Neural progenitor cell (in vitro differentiated cells): ENCODE measurements at places on chromosomes 5 and 9. TPM values are rescaled to one million over a fixed set of nuclear protein-coding genes. Genes with fewer than 3 reads are reported as not detected.

The RAD1 gene
- 39.0 and 40.6 TPM in 2 replicates for total RNA-seq

DNA sequence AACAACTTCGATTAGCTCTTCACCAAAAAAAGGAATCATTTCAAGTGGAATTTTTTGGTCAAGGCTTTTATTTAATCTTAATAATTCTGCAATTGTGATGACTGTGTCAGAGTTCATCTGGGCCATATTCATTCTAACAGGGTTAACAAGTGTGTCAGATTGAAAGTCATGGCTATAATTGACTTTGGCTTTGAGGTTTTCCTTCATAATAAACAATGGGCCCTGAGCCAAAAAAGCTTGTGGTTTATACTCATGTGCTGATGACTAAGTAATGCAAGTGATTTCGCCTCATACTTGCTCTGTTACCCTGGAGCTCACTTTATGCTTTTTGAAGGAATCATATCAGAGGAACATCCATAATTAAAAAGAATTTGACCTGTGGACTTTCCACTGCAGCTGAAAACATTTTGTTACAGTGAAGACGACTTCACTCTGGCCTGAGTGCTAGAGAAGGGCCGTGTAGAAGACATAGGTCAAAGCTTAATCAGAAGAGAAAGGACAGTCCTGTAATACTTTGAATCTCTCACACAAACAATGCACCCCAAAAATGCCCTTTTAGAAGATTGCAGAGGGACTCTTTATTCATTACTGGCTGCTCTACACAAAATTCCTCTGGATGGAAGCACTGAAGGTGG lies 101.7 kb downstream of the GDNF start:
- DNase-seq = no peak

The HTR4 gene
- total RNA-seq = 0.06 TPM in 1 of 2 replicates, not detected in the other

The OR1J1 gene
- not detected in 2 replicates for total RNA-seq

DNA sequence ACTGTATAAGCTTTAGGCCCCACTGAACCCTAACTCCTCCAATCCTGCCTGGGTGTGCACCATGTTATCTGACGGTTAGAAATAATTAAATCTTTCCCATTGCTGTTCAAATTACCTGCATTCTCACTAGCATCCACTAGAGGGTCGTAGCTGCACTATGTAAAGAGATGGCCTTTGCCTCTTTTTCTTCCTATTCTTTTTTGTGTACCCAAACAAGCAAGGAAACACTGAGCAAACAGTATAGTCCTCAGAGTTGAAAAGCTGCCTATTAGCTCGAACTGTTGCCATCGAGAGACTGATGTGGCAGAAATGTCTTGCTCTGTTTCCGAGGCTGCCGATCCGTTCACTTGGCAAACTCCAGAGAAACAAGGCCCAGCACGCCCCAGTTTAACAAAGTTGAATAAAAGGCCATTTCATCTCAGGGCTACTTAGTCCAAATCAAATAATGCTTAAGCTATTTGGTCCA lies 163.8 kb upstream of the TRPM3 start:
- DNase-seq = peak; percentile 81

- no peak for DNase-seq
These were observed 100.2 kb upstream of the CCDC112 start for GRCh38 chr5:115396688-115397087.

DNA sequence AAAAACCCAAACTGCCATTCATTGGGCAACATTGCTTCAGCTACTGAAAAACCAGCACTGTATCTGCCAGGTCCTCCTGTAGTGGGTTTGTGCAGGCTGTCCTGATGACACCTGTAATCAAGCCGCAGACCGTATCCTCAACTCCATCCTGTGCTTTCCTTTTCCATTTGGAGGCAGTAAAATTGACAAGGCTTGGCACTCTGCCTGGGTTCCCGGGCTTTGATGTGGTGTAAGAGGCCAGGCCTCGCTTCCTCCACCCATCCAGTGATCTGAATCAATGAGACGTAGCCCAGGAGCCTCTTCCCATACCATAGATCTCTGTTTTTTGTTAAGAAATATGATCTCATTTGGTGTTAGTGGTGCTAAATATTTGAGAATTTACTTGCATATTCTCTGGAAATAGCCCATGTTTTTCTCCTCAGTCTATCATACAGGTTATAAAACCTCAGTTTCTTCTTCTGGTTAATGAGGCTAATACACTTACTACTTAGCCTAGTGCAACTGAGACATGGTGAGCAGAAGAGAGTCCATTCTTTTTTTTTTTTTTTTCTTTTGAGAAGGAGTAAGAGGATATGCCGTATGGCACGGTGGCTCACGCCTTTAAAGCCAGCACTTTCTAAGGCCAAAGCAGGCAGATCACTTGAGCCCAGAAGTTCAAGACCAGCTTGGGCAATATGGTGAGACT lies 34.8 kb downstream of the LSM11 start:
- DNase-seq = no peak

The TXNDC8 gene
- not detected in 2 replicates for total RNA-seq

GRCh38 chr9:22452415-22453010 lies 5.9 kb downstream of the DMRTA1 start:
- peak; percentile 57 for DNase-seq

- no peak for DNase-seq
These were observed 172.3 kb downstream of the PDZD2 start for GRCh38 chr5:31811210-31811609.

- no peak for DNase-seq
These were observed 159.4 kb downstream of the MACROH2A1 start for GRCh38 chr5:135239453-135240282.

The ABCA2 gene
- 2.7 and 19.7 TPM in 2 replicates for total RNA-seq

GRCh38 chr9:13934416-13934815 lies 379.5 kb downstream of the NFIB start:
- DNase-seq = no peak

The TMC1 gene
- total RNA-seq = not detected in 2 replicates

The CFAP157 gene
- 0.31 TPM in 1 of 2 replicates, not detected in the other for total RNA-seq

DNA sequence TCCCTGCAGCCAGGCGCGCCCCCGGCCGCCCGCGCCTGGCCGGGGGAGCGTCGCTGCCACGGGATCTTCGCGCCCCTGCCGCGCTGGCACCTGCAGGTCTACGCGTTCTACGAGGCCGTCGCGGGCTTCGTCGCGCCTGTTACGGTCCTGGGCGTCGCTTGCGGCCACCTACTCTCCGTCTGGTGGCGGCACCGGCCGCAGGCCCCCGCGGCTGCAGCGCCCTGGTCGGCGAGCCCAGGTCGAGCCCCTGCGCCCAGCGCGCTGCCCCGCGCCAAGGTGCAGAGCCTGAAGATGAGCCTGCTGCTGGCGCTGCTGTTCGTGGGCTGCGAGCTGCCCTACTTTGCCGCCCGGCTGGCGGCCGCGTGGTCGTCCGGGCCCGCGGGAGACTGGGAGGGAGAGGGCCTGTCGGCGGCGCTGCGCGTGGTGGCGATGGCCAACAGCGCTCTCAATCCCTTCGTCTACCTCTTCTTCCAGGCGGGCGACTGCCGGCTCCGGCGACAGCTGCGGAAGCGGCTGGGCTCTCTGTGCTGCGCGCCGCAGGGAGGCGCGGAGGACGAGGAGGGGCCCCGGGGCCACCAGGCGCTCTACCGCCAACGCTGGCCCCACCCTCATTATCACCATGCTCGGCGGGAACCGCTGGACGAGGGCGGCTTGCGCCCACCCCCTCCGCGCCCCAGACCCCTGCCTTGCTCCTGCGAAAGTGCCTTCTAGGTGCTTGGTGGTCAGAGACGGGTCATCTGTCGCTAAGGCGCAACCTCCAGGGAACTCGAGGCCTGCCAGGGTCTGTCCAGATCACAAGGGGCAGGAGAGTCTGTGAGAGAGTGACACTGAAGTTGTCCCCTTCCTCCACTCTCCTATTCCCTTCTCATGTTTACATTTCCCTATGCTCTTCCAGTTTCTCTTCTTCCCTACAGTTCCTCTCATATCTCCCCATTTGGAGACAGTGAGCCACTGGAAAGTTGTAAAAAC lies 1.3 kb downstream of the GPR150 start:
- peak; percentile 75 for DNase-seq

GRCh38 chr5:90902651-90903386 lies 344.2 kb downstream of the ADGRV1 start:
- no peak for DNase-seq

DNA sequence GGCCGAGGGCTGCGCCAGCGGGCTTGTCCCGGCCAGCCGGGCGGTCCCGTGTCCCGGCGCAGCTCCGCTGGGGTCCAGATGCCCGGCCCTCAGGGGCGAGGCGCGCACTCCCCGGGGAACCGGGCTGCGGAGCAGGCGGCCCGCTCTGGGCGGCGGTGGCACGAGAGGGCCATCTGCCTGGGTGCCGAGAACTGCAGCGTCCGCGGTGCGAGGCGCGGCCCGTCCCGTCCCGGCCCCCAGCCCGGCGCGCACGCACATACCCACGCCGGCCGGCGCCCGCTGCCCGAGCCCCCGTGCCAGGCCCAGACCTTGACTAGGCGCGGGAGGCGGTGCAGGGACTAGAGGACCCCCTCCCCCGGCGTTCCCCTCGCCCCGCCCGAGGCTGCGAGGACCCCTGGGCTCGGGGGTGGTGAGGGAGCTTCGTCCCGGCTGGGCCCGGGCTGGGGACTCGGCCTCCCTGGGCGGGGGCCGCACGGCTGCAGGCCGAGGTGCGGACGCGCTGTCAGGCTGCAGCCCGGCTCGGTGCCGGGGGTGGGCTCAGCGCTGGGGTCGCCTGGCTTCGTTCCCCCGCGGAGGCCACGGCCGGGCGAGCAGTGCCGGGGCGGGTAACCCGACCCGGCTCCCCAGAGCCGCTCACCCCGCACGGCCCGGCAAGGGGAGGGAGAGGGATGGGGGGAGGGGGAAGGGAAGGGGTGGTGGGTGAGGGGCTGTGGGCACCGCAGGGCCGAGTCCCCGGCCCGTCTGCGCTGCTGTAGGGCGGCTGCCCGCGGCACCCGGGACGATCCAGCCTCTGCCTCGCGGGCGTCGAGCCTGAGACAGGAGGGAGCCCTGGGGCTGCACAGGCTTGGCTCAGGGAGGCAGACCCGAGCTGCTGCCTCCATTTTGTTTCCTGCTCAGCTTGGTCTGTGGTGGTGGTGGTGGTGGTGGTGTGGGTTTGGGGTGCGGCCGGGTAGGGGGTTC lies 1.2 kb upstream of the NSD1 start:
- peak; percentile 84 for DNase-seq

GRCh38 chr5:144308174-144308573 lies 137.5 kb downstream of the KCTD16 start:
- no peak for DNase-seq

DNA sequence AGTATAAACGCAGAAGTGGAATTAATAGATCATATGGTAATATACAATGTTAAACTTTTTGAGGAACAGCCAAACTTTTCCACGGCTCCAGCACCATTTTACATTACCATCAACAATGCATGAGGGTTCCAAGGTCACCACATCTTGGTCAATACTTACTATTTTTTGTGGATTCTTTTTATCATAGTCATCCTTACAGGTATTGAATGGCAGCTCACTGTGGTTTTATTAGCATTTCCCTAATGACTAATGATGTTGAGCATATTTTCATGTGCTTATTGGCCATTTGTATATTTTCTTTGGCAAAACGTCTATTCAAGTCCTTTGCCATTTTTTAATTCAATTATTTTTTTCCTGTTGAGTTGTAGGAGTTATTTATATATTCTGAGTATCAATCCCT lies 14.1 kb upstream of the RAPGEF6 start:
- no peak for DNase-seq

The TRIP13 gene
- total RNA-seq = 32.3 and 32.6 TPM in 2 replicates

The OR1Q1 gene
- total RNA-seq = not detected in 2 replicates

The NADK2 gene
- 46.1 and 68.2 TPM in 2 replicates for total RNA-seq

DNA sequence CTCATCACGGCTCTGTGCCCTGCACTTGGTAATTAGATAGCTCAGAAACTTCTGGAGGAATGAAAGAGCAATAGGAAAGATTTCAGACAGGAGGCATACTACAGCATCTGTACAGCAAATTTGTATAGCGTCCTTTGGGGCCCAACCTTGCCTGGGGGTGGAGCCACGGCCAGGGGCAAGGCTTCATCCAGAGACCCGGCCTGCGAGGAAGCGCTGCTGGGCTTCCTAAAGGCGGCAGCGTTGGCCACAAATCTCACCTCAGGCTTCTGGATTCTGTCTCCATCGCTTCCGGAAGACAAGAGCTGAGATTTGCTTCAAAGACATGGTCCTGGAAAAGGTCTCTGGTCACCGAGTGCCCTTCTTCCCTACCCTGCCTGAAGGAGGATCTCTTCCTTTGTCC lies 12.2 kb upstream of the SPATA31D1 start:
- no peak for DNase-seq

GRCh38 chr5:78956901-78957300 lies 28.2 kb downstream of the ARSB start:
- no peak for DNase-seq

The SPINK7 gene
- total RNA-seq = not detected in 2 replicates

The PCDHGB1 gene
- 3.6 and 4.3 TPM in 2 replicates for total RNA-seq

The SMIM33 gene
- not detected in 2 replicates for total RNA-seq

DNA sequence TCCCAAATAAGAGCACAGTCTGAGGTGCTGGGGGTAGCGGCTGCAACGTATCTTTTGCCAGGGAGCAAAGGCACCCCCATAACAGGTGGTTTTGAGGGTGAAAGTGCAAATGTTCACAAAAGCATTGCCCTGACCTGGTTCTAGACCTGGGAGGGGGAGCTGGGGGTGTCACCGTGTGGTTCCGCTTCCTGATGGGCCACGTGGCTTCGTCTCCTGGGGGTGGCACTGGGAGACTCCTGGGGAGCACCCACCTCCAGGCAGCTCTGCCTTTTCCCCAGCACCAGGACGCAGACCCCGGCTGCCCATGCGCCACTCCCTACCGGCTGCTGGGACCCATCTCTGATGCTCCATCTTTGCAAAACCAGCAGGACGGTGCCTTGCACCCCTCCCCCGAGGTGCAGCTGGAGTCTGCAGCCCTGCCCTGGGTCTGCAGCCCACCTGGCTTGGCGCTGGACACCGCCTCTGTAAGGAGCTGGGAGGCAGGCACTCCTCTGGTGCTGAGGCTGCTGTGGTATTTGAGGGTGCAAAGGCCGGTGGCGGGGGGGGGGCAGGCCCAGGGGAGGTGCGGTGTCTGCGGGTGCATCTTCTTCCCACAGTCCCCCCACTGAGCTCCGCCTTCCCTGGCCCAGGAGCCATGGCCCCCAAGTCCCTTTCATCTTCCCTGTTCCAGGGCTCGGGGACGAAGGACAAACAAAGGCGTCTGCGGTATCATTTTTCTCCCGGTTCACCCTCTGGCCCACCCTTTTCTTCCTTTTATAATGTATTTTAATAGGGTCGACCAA lies 29.8 kb upstream of the RXRA start:
- no peak for DNase-seq

DNA sequence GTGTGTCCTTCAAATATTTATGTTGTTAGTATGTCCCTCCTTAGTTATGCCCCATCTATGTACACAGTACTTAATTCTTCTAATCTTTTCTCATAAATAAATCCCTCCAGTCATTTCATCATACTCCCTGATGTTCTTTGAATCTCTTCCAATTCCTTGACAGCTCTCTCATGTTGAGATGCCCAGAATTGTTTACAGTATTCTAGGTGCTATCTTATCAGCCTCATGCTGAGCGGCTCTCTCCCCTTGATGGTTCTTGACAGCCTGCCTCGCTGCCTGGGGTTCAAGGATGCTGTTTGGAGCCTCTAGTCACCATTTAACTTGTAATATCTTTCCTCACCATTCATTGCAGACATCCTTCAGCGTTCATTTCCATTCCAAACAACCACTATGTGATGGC lies 799.2 kb downstream of the BRINP1 start:
- no peak for DNase-seq

- no peak for DNase-seq
These were observed 1737.9 kb upstream of the C9orf72 start for GRCh38 chr9:29311221-29311620.

The GPR150 gene
- 0.12 TPM in 1 of 2 replicates, not detected in the other for total RNA-seq

- no peak for DNase-seq
These were observed 176.7 kb upstream of the TBC1D2 start for GRCh38 chr9:98432134-98432533.

The CARTPT gene
- not detected in 2 replicates for total RNA-seq

The OR13C2 gene
- not detected in 2 replicates for total RNA-seq
